K562 (cell line): ENCODE measurements at places on chromosomes 7 and 10.
A peak's percentile ranks its signal among the peaks of the same experiment; 100 is the strongest.

GRCh38 chr7:47647181-47647917 is 65.4 kb upstream of the TNS3 start:
- no peak for DNase-seq

GRCh38 chr10:71413581-71413980 is 16.9 kb downstream of the CDH23 start:
- no peak for DNase-seq

GRCh38 chr10:114121031-114121430 is 53.0 kb downstream of the CCDC186 start:
- no peak for DNase-seq

DNA sequence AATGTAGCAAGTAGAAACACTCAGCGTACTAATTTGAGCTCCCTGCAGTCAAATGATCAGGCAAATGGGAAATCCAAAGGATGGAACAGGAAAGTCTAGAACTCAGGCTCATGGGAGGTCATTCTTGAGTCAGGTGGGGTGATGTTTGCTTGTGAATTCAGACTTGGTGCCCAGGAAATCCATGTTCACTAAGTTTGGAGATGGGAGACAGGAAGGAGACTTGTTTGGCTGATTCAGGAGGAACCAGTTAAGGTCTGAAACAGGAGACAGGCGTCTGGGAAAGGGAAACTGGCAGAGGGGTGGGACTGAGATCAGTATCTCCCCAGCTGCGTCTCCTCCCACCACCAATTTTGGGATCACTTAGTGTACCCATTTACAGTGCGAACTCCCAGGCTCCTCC is 38.4 kb upstream of the ZNF438 start:
- no peak for DNase-seq

GRCh38 chr10:13683017-13683416 is 96.3 kb downstream of the PRPF18 start:
- no peak for DNase-seq

DNA sequence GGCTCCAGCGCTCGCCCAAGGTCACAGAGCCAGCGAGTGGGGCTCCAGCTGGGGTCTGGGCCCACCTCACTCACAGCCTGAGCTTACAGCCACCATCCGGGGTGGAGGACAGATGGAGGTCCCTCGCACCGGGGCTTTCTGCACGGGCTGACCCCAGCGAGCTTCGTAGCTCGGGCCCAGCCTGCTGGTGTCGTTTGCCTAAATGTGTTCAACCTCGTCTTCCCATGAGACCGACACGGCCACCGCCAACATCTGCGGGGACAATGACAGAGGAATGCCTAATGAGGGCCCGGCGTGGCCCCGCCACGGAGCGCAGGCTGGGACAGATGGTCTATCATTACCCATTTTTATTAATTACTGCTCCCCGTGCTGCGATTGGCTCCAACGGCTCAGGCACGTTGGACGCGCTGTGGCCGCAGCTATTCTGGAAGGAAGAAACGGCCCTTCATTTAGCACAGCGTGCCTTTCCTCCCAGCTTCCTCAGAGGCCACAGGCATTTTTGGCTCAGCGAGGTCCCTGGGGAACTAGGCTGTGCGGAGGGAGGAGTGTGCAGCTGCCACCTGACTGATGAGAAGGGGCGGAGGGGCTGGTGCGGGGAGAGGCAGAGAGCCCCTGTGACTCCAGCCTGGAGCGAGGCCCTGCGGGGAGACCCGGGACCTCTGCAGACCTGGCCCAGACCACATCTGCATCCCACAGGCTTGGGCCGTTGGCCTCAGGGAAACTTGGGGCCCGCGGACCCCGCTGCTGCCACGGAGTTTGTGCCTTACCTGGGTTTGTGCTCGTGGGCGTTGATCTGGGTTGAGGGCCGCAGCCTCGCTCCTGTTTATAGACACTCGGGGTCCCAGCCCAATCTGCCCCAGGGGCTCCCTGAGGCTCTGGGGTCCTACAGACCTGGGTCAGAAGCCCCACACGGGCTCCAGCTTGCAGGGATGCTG is 22.9 kb upstream of the ELFN1 start:
- no peak for DNase-seq

DNA sequence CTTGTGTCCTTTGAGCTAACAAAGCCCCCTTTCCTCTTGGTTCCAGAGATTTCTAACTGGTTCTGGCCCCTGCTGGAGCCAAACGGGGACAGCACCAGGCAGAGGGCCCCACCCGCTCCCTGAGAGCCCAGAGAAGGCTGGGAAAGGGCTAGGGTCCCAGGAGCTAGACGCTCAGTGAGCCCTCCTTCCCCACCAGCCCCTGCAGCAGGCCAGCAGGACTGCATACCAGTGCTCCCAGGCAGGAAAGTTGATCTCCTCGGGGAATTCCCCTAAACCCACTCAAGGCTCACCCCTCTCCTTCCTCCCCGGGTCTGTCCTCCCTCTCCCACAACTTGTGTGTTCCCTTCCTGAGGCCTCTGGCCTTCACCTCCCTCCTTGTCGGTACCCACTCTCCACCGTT is 47.7 kb downstream of the PAX2 start:
- no peak for DNase-seq

GRCh38 chr7:88757371-88757770 is 2.1 kb upstream of the ZNF804B start:
- no peak for DNase-seq

DNA sequence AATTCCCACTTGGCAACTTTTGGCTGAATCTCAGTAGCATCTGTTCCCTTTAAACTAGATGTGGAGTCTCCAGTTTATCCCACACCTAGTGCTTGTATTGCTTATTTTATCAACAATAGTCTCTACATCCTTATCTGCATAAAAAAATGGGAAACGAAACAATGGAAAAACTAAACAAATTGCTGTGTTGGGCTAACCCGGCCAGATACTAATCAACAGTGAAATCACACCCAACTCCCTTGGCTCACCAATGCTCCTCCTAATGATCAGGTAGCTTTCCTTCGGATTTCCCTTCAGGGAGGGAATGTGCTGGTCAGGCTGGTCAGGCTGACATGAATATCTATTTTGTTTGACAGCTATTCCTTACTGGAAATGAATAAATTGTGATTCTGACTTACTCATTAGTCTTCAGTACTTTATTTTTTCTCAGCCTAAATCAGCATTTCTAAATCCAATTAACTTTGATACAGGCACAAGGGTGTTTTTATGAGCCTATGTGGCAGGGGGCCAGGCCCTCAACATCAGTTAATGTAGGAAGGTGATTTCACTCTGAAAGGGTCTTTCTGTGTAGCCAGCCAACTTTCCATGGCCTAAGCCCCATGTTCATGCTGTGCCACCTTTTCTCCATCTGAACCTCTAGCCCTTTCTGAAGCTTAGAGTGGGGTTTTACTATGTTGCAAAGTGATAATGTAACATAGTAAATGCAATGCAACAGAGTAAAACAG is 170.5 kb upstream of the NPSR1 start:
- no peak for DNase-seq

DNA sequence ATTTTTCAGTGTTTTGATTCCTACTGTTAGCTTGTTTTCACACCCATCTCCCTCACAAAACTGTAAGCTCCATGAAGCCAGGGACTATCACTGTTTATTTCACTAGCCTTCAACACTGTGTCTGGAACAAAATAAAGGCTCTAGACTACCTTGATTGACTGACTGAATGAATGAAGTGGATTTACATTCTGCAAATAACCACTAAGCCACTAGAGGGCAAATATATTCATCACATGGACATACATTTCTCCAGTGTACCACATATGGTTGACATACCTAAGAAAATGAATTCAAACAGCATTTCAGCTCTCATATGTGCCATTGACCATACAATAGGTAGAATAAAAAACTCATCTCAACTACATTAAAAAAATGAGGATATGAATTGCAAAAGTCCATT is 185.9 kb downstream of the RAB11FIP2 start:
- DNase-seq: peak; percentile 13
